CD4-positive, CD25-positive, alpha-beta regulatory T cell (primary cell): ENCODE measurements at places on chromosomes 6 and 20. TPM values are rescaled to one million over a fixed set of nuclear protein-coding genes. Genes with fewer than 3 reads are reported as not detected.
A peak's percentile ranks its signal among the peaks of the same experiment; 100 is the strongest.

GRCh38 chr20:36128463-36129159 lies 25.9 kb upstream of the EPB41L1 start:
- no peak overlapping the region for H3K4me3 ChIP-seq
- no peaks in the 10 kb centered on the region for H3K27me3 ChIP-seq
- DNase-seq: no peak
- H3K4me1 ChIP-seq: no peaks in the 10 kb centered on the region

DNA sequence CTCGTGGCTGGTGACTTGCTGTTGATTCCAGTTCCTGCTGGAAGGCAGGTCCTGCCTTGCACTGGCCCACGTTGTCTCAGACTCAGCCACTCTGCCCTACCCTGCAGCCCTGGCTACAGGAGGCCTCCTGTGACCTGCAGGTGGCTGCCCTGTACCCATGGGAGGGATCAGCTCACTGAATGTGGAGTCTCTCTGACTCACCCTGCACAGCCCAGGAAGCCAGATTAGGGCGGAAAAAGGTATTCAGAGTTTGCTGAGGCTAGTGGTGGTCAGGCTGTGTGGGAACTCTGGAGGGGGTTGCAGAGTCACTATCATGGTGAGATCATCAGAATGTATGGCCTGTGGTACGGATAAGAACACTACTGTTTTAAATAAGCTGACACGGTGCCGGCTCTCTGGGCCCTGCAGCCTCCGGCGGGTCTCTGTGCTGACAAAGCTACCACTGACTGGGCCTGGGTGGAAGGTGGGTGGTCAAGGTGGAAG lies 24.7 kb upstream of the PYGB start:
- no peaks in the 10 kb centered on the region for H3K27me3 ChIP-seq
- H3K36me3 ChIP-seq: peaks cover 4% of the 10 kb centered on the region
- no peak for DNase-seq

DNA sequence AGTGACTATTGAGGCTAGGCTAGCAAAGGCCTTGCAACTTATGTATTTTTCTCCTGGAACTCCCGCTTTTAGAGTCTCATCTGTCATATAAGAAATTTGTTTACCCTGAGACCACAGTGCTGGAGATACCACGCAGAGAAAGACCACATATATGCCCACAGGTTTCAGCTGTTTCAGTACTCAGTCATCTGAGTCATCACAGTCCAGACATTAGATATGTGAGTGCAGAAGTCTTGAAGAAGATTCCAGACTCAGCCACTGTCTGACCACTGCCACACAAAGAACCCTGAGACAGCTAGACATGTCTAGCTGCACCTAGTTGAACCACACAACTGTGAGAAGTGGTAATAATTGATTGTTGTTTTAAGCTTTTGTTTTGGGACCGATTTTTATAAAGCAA lies 648.3 kb downstream of the EPM2A start:
- no peak for DNase-seq
- no peaks in the 10 kb centered on the region for H3K27me3 ChIP-seq
- no peak overlapping the region for H3K27ac ChIP-seq
- H3K4me3 ChIP-seq: no peak overlapping the region
- no peaks in the 10 kb centered on the region for H3K36me3 ChIP-seq

DNA sequence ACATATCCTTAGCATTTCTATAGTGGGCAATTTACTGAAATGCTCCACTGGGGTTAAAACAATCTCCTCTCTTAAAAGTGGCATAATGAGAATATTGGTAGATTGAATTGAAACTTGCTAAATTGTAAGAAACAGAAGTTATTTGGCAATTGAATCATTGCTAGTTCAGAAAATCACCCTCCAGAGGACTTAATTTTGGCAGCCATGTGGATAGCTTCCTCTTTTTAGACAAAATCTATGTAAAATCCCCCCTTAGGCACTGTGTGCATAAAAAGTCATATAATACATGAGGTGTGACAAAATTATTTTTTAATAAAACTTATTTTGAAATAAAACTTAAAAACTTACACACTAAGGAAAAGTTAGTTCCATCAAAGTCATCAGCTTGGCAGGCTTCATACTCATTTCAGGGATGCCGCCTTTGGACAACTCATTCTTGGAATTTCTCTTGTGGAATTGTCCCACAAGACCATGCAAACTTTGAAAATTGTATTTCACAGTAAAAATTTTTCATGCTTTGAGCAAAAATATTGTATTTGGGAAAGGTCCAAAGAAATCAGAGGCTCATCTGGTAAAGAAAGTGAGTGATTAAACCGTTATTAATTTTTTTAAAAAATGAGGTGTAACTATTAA lies 473.0 kb downstream of the BCKDHB start:
- H3K36me3 ChIP-seq: no peaks in the 10 kb centered on the region
- no peaks in the 10 kb centered on the region for H3K4me1 ChIP-seq
- H3K27me3 ChIP-seq: no peaks in the 10 kb centered on the region
- no peak overlapping the region for H3K27ac ChIP-seq
- no peak overlapping the region for H3K4me3 ChIP-seq
- no peak for DNase-seq

LAMA2 gene
- total RNA-seq: 0.47 TPM

DNA sequence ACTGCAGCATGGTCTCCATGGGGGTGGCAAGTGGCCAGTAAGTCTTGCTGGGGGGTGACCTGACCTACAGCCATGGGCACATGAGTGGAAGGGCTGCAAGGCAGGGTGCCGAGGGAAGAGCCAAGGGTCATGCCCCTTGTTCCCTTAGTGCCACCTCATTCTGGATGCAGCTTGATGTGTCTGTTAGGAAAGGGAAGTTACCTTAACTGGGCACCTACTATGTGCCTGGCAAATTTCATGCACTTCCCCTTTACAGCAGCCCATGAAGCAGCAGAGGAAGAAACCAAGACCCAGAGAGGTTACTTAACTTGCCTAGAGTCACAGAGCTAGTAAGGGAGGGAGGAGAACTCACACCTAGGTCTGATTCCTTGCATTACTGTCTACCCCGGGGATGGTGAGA lies 174.0 kb downstream of the MRPL14 start:
- DNase-seq: no peak
- no peak overlapping the region for H3K27ac ChIP-seq
- H3K4me1 ChIP-seq: no peaks in the 10 kb centered on the region

DNA sequence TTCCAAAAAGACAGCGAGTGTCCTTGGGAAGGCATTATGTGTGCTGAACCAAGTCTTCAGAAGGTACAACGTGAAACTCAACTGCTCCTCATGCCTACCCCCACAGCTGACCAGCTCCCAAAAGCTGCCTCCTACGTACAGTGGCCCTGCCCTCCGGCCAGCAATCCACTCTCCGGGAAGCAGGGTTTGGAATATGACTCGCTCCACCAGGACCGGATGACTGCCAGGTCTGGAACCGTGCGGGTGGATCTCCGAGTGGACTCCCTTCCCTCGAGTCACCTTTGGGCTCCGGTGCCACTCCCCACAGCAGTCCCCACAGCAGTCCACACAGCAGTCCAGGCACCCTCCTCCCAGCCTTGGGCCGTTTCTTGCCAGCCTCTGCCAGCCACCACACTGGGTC lies 4.3 kb downstream of the ZBTB46 start:
- peaks cover 15% of the 10 kb centered on the region for H3K4me1 ChIP-seq
- no peak for DNase-seq
- H3K27ac ChIP-seq: no peak overlapping the region
- no peak overlapping the region for H3K4me3 ChIP-seq
- peaks cover 16% of the 10 kb centered on the region for H3K27me3 ChIP-seq
- no peaks in the 10 kb centered on the region for H3K36me3 ChIP-seq

- DNase-seq: no peak
- H3K27ac ChIP-seq: peak overlapping the region; percentile 86
- peak overlapping the region; percentile 66 for H3K4me3 ChIP-seq
- no peaks in the 10 kb centered on the region for H3K27me3 ChIP-seq
Measured at GRCh38 chr6:43052842-43053544, 658 bp downstream of the CUL7 start.

- H3K27me3 ChIP-seq: peaks cover 13% of the 10 kb centered on the region
- no peaks in the 10 kb centered on the region for H3K36me3 ChIP-seq
- no peak overlapping the region for H3K27ac ChIP-seq
- H3K4me3 ChIP-seq: no peak overlapping the region
Measured at GRCh38 chr20:46739431-46740213, 30.2 kb downstream of the SLC2A10 start.

- H3K4me3 ChIP-seq: peak overlapping the region; percentile 23
- no peaks in the 10 kb centered on the region for H3K27me3 ChIP-seq
- H3K36me3 ChIP-seq: no peaks in the 10 kb centered on the region
- H3K4me1 ChIP-seq: peaks cover 75% of the 10 kb centered on the region
Measured at GRCh38 chr6:35727935-35728682, 8.7 kb upstream of the ARMC12 start.

GRCh38 chr20:14744723-14745122 lies 407.3 kb upstream of the FLRT3 start:
- no peak overlapping the region for H3K4me3 ChIP-seq
- no peaks in the 10 kb centered on the region for H3K27me3 ChIP-seq

DNA sequence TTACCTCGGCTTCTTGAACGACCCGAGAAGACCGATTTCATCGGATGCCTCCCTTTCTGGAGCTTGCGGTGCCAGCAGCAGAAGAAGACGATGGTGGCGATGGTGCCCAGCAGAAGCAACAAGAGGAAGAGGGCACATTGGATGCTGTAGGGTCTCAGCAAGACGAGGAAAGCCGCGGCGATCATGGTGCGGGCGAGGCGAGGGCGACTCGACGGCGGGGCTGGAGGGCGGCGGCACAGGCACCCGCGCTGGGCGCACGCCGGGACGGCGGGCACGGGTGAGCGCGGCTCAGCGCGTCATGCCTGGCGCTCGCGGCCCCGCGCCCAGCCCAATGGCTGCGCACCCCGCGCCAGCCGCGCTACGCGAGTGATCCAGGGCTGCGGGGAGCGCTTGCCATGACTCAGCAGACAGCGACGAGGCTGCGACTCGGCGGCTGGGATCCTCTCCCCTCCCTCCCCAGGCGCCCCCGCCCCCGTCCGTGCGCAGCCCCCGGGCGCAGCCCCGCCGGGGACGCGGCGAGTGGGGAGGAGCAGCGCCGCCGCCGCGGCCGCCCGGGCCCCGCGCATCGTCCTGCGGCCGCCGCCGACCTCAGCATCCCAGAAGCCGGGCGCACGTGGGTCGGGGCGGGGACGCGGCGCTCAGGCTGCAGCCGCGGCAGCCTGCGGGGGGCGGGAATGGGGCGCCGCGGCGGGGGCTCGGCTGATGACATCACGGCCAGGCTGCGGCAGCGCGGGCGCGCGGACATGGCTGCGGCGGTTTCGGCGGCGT lies at the start of gene BEND6:
Gene BEND6 (plus strand): TSS at position 705 of the 768 bp plus-strand sequence. CDS start 26,704 bp downstream, outside the sequence.
- no peak within 1 kb of the TSS for H3K27ac ChIP-seq
- peak; percentile 24 for DNase-seq
- no peaks in the 10 kb centered on the region for H3K36me3 ChIP-seq
- H3K27me3 ChIP-seq: peaks cover 50% of the 10 kb centered on the region
- peaks cover 21% of the 10 kb centered on the region for H3K4me1 ChIP-seq
- peak within 1 kb of the TSS; percentile 51 for H3K4me3 ChIP-seq

ESR1 gene
- 4.7 TPM for total RNA-seq

GRCh38 chr6:138959521-138959920 lies 28.5 kb downstream of the REPS1 start:
- H3K36me3 ChIP-seq: no peaks in the 10 kb centered on the region
- no peak overlapping the region for H3K27ac ChIP-seq
- H3K4me3 ChIP-seq: no peak overlapping the region
- no peak for DNase-seq
- no peaks in the 10 kb centered on the region for H3K27me3 ChIP-seq

CBLN4 gene
- total RNA-seq: not detected

- H3K27me3 ChIP-seq: no peaks in the 10 kb centered on the region
- no peaks in the 10 kb centered on the region for H3K36me3 ChIP-seq
- H3K4me1 ChIP-seq: no peaks in the 10 kb centered on the region
Measured at GRCh38 chr6:55694148-55694547, 115.2 kb upstream of the HMGCLL1 start.

GRCh38 chr20:667351-668034 lies 8.1 kb downstream of the SCRT2 start:
- H3K36me3 ChIP-seq: no peaks in the 10 kb centered on the region
- H3K27ac ChIP-seq: no peak overlapping the region
- peak; percentile 51 for DNase-seq
- H3K4me3 ChIP-seq: no peak overlapping the region
- H3K27me3 ChIP-seq: peaks cover 13% of the 10 kb centered on the region
- H3K4me1 ChIP-seq: no peaks in the 10 kb centered on the region

GRCh38 chr6:144588697-144589325 lies 303.7 kb downstream of the UTRN start:
- no peak overlapping the region for H3K4me3 ChIP-seq
- no peaks in the 10 kb centered on the region for H3K4me1 ChIP-seq
- DNase-seq: no peak
- H3K27ac ChIP-seq: no peak overlapping the region

GRCh38 chr20:33653218-33653899 lies 8.8 kb upstream of the C20orf144 start:
- no peak overlapping the region for H3K4me3 ChIP-seq
- H3K27me3 ChIP-seq: no peaks in the 10 kb centered on the region
- no peak for DNase-seq
- H3K27ac ChIP-seq: no peak overlapping the region
- H3K36me3 ChIP-seq: no peaks in the 10 kb centered on the region
- peaks cover 5% of the 10 kb centered on the region for H3K4me1 ChIP-seq

DNA sequence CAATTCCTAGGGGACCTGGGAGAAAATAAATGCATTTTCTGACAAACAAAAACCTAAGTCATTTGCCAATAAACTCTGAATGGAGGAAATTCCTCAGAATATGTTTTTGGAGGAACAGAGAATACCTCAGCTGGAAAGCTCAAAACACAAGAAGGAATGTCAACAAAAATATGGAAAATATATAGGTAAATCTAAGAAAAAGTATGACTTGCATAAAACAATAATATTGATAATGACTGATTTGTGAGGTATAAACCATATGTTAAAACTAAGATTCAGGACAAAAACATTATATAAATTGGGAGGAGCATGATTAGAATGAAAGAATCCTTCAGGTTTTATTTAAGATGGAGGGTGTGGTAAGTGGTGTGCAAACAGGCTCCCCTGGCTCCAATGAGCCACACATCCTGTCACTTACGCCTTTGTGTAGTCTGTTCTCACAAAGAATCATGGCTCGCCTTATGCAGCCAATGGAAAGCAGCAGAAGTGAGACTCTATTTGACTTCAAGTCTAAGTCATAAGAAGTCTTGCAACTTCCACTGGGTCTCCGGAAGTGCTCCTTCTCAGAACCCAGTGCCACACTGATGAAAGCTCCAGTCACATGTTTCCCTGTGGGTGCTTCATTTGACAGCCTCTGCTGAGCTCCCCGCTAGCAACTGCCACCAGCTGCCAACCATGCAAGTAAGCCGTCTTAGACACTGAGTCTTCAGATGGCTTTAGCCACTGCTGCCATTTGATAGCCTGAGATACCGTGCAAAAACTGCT lies 8.1 kb downstream of the CFAP61 start:
- no peaks in the 10 kb centered on the region for H3K36me3 ChIP-seq
- peaks cover 12% of the 10 kb centered on the region for H3K27me3 ChIP-seq
- DNase-seq: no peak
- no peak overlapping the region for H3K27ac ChIP-seq
